ENCODE measurements at places on chromosomes 13 and 19.

DNA sequence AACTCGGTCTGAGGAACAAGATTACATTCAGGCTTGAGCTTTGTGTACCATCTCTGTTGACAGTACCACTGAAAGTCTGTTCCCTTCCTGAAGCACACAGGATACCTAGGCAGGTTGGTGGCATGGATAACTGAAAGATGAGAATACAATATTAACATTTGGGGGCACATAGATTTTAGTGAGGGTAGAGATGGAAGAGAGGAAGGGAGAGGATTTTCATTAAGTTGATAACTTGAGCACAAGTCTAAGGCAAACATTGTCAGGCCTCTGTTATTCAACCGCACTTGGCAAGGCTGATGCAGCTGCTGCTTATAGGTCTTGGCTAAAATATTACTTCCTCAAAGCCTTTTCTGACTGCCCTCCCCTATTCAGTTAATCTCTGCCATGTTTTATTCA, 10.9 kb downstream of the MIR17HG start:
- DNase-seq = peak; percentile 71

DNA sequence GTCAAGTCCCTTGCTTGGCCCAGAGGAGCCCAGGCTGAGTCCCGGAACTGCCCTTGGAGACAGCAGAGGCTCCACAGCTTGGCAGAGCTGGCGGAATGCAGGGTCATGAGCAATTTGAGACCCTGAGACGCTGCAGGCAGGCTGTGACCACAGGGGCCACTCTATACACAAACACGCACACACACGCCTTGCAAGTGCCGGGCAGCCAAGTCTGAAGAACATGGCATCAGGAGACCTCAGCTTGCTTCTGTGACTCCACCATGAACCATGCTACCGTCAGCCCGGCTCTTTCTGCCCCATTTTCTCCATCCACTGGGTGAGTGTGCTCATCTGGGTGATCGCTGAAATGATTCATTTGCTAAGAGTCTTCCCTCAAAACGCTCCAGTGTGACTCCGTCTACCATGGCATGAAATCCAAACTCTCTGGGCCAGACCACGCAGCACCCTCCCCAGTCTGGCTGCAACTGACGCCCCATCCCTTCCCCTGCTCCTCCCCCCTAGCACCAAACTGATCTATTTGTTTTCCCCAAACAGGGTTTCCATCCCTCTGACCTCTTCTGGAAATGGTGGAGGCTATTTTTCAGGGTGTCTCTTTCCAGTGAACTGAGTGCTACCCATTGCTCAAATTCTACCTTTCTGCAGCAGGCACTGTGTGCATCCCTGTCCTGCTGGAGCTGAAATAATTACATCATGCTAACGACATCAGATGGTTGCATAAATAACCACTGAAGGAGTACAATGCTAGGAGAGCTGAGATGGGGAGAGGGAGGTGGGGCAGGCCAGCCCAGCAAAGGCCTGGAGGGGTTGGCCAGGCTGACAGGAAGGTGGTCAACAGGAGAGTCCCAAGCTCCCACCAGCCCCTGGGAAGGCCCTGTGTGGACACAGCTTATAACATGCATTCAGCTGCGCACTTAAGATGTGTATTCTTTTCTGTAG, 3.1 kb downstream of the CARS2 start:
- DNase-seq = no peak

DNA sequence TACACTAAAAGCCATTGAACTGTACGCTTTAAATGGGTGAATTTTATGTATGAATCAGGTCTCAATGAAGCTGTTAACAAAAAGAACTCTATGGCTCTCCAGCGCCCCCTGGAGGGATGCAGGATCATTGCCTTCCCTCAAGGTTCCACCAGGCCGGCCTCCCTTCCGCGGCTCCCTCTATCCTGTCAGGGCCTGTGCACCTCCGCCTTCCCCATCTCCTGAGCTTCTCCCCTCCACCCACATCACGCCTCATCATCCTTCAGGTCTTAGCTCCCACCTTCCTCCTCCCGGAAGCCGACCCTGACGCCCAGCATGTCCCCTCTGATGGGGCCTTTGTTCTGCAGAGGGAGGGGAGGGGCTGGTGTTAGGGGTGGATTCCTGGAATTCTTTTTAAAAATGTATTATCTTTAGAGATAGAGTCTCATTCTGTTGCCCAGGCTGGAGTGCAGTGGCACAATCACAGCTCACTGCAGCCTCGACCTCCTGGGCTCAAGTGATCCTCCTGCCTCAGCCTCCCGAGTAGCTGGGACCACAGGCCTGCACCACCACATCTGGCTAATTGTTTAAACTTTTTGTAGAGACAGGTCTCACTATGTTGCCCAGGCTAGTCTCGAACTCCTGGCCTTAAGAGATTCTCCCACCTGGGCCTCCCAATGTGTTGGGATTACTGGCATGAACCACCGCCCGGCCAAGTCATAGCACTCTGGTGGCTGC, 27.7 kb downstream of the MEIS3 start:
- peak; percentile 89 for DNase-seq

DNA sequence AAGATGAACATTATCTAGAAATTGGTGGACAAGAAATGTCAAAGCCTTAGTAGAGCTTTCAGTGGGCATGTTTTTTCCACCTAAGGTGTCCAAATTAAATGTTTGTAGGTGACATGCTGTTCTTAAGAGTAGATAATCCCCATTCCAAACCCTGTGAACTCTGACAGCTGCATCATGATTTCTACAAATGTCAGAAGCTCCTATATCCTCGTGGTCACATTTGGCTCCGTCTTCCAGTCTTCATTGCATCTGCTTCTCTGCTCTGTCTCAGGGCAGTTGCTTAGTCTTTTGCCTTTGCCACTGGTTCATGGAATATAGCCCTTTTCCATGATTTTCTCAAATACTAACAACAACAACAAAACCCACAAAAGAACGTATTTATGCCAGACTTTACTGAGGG, 234.5 kb downstream of the DLEU7 start:
- no peak for DNase-seq

DNA sequence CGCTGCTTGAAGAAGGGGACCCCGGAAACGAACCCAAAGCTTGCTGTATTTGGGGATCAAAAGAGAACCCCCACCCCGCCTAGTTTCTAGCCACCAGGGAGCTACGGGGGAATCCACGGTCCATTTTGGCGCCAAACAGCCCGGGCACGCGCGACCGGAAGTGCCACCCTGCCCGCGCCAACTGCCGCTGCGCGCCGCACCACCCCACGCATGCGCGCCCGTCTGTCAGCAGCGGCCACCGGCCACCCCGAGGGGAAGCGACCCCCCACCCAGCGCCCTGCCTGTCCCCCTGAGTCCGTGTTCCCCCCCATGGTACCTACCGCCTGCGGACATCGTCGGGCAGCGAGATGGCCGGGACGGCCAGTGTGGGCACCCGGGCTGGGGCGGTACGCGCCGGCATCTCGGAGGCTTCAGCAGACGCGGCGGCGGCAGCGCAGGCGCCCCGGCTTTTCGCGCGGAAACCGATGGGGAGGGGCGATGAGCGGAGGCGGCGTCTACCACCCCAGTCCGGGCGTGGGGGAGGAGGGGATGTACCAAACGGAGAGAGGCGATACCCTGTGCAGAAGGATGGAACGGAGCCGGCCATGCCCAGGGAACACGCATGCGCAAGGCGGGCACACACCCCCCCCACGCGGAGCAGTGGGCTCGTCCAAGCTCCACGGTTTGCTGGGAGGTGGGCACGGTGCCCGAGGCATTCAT, at the start of gene DNMT1:
Gene DNMT1 (minus strand): TSS at position 454 of the 699 bp plus-strand sequence. CDS start 54 bp downstream, at position 400.
- DNase-seq = peak; percentile 99

GRCh38 chr19:38989066-38989605, 13.6 kb upstream of the FBXO17 start:
- no peak for DNase-seq

- peak; percentile 47 for DNase-seq
These were observed 29.0 kb upstream of the NBEA start for GRCh38 chr13:34913040-34913439.

GRCh38 chr19:41774515-41774980, 19.2 kb downstream of the CEACAM6 start:
- DNase-seq = no peak

DNA sequence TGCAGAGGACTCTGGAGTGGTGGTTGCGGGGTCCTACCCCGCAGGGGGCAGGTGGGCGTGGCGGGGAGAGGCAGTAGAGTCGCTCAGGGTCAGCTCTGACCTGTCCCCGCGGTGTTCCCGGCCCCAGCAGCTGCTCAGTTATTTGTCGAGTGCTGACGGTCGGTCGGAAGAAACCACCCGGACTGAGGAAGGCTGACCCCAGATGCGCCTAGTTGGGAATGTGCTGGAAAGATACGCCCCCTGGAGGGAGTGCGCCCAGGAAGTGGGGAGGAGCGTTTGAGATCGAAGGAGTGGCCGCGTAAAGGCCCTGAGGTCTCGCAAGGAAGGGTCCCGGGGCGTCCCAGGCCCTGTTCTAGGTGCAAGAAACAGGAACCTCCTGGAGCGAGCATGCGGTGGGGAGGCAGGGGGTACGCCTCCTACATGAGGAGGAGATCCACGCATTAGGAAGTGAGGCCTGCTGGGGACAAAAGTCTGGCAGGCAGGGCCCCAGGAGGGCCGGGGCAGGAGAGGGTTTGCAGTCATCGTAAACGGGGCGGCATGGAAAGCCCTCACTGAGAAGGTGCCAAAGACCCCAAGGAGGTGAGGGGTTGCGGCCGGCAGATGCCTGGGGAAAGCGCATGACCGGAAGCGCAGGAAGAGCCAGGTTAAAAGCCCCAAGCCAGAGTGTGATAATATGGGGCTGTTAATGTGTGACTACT, 9.2 kb downstream of the CCDC8 start:
- no peak for DNase-seq

DNA sequence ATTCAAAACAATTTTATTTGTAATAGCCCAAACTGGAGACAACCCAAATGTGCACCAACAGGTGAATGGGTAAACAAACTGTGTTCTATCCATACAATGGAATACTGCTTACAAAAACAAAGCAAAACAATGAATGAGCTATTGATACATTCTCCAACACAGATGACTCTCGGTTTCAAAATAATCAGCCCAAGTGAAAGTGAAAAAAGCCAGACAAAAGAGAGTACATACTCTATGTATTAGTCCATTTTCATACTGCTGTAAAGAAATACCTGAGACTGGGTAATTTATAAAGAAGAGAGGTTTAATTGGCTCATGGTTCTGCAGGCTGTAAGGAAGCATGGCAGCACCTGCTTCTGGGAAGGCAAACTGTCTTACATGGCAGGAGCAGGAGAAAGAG, 65.2 kb upstream of the LRCH1 start:
- DNase-seq = no peak

GRCh38 chr13:45297456-45298205, 43.4 kb downstream of the TPT1 start:
- DNase-seq = no peak

GRCh38 chr13:89382981-89383380, 1711.8 kb downstream of the SLITRK5 start:
- DNase-seq = peak; percentile 71

GRCh38 chr13:46515803-46516202, 37.2 kb upstream of the LRCH1 start:
- DNase-seq = no peak

GRCh38 chr19:41428481-41428859, 1.3 kb upstream of the B3GNT8 start:
- DNase-seq = no peak

- no peak for DNase-seq
These were observed 152.3 kb downstream of the DLEU7 start for GRCh38 chr13:50691176-50691680.

- no peak for DNase-seq
These were observed 872 bp downstream of the HOMER3 start for GRCh38 chr19:18939922-18940768.

DNA sequence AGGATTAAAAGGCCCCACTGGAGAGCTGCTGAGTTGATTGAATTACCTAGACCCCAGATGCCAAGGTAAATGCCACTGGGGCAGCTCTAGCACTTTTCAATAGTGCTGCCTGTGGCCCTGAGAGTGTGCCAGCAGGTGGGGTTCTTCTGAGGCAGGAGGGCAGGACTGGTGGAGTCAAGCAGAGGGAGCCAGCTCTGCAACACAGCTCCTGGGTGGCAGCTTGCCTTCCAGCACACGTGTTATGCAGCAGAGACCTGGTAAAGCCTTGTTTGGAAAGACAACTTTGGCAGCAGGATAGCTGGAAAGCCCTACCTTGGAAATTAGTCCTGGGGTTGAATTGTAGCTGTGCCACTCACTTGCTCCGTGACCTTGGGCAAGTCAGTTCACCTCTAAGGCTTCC, 306.6 kb downstream of the ATP8A2 start:
- DNase-seq = peak; percentile 49

GRCh38 chr19:38650172-38650775, 2.8 kb downstream of the ACTN4 start:
- DNase-seq = no peak

DNA sequence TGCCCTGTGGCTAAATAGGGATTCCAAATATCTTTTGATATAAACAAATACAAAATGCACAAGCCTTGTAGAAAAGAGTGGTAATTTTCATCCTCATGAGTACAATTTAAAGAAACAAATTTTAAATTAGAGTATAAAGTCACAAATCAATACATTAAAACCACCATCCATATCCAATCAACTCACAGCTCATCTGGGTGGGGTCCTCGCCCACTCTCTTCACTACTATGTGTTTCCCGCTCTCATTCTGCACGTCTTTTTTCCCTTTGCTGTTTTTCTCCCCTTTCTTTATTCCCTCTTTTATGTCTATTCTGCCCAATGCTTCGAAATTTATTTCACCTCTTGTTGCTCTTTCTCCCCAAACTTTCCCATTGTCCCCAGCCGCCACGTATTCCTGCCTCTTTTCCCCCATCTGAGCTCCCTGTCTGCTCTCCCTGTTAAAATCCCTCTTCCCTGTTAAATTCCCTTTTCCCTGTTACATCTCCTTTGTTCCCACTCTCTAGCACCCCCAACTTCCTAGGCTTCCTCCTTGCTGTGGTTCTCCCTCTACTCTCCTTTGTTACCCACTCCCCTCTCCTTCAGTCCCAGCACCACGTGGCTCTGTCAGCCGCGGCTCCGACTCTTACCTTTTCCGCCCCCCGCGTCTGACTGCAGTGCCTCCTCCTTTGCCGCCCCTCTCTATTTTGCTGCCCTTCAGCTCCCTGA, 1.3 kb downstream of the ZNF616 start:
- peak; percentile 86 for DNase-seq

GRCh38 chr19:1354970-1355567, 28.6 kb upstream of the NDUFS7 start:
- no peak for DNase-seq

DNA sequence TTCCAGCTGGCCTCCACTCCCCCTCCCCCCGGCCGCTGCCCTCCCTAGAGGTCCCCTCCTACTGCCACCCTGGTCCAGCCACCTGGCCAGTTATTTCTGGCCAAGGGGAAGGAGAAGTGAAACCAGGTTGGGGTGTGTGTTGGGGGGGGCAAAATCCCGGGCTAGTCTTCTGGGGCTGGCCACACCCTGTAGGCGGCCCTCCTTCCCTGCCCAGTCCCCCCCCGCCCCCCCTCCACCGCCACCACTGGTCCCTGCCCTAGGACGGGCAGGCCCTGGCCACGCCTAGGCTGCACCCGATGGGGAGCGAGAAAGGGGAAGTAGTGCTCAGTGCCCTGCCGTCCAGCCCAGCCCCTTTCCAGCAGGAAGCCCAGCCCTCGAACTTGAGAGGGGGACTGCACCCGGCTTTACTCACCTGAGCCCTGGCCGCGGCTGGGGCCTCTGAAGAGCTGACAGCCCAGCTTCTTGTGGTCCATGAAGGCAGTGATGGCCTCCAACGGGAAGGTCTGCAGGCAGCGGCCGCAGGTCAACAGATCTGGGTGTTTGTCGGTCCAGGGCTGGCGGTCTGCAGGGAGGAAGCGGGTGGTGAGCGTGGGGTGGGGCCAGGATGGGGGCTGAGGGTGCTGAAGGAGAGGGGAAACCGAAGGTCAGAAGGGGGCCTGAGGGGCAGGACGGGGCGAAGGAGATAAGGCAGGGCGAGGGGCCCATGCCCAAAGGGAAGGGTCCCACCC, 813 bp downstream of the ZNF296 start:
- peak; percentile 97 for DNase-seq
